Fibroblast of villous mesenchyme (primary cell): ENCODE measurements at places on chromosomes 11 and 22.
A peak's percentile ranks its signal among the peaks of the same experiment; 100 is the strongest.

DNA sequence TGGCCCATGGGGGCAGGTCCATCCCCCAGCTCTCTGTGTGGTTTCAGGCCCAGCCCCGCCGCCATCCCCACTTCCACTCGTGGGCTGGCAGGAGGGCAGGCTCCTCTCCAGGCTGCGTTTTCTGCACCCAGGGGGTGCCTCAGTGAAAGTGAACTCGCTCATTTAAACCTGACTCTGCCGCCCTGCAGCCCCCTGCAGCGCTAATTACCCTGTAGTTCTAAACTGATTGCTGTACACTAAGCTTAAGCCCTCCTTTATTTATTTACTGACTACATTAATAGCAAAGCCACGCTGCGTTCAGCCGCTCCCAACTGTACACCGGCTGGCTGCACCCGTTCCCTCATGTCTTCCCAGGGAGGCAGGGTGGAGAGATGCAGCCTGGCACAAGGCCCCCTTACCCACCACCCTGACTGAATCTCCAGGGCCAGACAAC is 36.6 kb upstream of the NNMT start:
- no peak for DNase-seq

DNA sequence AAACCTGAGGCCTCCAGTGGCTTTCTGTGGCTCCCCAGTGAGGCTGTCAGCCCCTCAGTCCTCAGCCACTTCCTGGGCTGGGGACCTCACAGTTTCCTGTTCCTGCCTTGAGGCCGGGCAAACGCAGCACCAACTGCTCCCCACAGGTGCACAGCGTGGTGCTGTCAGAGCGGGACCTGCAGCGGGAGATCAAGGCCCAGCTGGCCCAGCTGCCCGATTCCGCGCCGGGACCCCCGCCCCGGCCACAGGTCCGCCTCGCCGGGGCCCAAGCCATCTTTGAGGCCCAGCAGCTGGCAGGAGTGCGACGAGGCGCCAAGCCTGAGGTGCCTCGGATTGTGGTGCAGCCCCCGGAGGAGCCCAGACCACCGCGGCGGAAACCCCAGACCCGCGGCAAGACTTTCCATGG is 5.4 kb downstream of the TBC1D10C start:
- no peak for DNase-seq

GRCh38 chr11:126476977-126477376 is 121.5 kb downstream of the ST3GAL4 start:
- no peak for DNase-seq

DNA sequence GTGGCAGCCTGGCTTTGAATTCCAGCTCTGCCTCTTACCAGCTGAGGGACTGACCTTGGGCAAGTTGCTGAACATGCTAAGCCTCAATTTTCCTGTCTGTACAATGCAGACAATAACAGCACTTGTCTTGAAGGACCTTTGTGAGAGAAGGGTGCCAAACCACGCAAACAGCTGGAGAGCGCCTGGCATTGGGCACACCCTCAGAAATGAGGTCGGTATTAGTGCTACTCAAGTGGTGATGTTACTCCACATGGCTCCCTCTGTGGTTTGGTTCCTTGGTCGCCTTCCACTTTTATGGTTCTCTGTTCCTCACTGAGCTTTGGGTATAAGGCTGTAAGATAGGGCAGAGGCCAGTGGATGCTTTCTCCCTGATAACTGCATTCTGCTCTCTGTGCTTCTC is 8.2 kb downstream of the UBASH3B start:
- DNase-seq: no peak

- DNase-seq: no peak
Observed at GRCh38 chr22:19396561-19396933, 35.0 kb downstream of the HIRA start.

DNA sequence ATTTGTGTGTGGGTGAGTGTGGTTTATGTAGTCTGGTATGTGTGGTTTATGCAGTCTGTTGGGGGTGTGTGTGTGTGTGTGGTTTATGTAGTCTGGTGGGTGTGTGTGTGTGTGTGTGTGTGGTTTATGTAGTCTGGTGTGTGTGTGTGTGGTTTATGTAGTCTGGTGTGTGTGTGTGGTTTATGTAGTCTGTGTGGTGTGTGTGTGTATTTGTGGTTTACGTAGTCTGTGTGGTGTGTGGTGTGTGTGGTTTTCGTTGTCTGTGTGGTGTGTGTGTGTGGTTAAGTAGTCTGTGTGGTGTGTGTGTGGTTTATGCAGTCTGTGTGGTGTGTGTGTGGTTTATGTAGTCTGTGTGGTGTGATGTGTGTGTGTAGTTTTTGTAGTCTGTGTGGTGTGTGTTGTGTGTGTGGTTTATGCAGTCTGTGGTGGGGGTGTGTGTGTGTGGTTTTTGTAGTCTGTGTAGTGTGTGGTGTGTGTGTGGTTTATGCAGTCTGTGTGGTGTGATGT is 26.2 kb upstream of the PARVG start:
- peak; percentile 14 for DNase-seq

GRCh38 chr11:9851366-9851765 is 187.5 kb downstream of the SWAP70 start:
- DNase-seq: peak; percentile 82

DNA sequence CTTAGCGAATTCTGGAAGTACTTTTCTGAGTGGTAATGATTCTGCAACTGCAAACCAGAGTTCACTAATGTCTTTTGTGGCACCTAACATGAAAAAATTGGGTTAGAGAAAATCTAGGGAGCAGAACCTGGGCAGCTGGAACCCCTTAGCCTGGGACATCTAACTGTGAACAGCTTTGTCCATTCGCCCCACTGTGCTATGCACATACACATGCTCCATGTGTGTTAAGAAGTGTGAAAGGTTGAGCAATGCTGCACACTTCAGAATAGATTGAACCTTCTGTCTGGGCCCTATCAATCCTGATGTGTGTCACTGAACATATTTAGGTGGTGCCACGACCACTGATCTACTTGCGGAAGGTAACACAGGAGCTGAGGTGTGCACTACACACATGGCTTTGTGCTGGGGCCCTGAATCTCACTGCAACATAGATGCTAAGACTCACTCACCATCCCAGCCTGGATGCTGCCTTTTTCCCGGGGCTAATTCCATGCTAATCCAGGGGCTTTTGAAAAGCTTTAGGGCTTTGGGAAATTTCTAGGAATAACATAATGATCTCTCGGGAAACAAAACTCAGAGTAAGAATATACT is 976.2 kb downstream of the NTM start:
- no peak for DNase-seq

GRCh38 chr11:81444297-81444696 is 1289.4 kb downstream of the FAM181B start:
- no peak for DNase-seq

GRCh38 chr11:126105748-126106080 is 43.0 kb upstream of the CDON start:
- no peak for DNase-seq

GRCh38 chr11:107252429-107253161 is 205.0 kb downstream of the CWF19L2 start:
- DNase-seq: no peak

DNA sequence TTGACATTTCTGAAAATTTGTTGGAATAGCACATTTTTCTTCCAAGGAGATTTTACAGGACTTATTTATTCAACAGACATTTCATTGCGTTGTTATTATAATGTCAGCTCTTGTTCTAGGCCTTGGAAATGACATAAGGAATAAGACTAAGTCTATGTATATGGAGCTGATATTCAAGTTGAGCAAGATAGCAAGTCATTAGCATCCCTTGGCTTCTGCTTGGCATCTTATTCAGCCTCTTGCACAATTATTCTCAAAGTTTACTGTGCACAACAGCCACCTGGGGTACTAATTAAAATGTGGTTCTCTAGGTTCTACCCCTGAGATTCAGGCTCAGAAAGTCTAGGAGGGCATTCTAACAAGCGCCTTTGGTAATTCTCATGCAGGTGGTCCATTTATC is 304.8 kb upstream of the DDI1 start:
- DNase-seq: no peak

GRCh38 chr11:47620836-47621378 is 21.5 kb downstream of the MTCH2 start:
- DNase-seq: no peak

DNA sequence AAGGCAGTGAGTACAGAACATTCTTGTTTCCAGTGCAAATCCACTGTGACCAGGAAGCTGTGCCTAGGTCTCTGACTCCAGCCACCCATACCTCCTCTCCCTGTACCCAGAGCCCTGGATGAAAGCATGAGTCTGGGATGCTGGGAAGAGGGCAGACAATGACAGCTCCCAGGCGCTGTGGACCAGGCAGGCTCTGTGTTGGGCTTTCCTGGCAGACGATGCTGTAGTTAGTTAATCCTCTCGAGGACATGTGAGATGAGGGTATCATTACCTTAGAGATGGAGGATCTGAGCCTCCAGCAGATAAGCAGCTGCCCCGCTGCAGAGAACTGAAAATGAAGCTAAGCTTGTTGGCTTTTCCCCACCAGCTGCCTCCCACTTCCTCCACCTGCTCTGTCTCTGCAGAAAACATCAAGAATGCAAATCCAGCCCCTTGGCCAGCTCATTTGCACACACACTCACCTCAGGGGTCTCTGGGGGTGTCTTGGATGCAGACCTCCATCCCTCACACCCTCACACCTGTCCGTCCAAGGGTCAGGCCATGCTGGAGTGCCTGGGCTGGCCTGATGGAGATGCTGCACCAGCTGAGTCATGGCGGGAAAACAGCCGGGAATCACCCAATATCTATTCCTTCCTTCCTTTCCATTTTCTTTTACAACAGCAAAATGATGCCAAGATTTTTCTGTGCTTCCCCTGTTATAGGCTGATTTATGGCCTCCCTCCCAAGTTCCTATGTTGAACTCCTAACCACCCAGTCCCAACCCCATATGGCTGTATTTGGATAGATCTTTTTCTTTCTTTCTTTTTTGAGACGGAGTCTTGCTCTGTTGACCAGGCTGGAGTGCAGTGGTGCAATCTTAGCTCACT is 94.9 kb upstream of the SEPTIN5 start:
- DNase-seq: no peak

DNA sequence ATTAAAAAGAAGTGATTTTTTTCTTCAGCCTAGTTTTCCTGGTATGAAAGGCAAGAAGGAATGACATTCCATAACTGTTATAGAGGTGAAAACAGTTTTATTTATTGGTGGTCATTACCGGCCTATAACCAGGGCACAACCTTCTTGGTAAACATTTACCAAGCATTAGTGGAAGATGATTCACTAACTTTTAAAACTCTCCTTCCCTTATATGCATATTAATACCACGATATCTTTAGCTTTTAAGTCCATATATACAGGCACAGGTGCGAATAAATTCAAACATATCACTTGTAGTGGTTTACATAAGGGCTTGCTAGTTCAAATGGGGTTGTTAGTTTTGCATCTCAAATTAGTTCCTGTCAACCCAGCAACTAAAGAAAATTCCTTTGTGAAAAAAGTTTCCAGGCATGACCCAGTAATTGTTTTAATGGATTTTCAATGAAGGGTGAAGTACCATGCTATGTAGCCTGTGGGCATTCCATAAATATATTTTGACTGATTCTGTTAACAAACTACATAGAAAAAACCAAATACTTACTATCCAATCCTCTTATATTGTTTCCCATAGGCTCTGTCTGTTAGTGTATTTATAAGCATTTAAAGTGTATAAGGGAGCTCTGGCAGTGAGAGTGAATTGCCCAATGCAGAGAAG is 30.6 kb upstream of the ROBO3 start:
- no peak for DNase-seq

DNA sequence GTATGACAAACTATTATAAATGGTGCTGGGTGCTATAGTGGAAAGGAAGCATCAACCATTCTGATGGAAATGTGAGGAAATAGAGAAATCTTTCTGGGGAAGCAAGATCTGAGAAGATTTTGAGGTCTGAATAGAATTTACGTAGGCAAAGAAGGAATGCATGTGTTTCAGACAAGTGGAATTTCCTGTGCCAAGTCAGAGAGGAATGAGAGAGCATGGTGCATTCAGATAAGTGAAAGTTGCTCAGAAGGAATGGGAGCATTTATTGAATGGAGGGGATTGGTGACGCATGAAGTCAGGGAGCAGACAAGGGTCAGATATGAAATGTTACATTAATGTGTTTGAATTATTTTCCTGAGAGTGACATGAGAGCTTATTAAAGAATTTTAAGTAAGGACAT is 725.5 kb downstream of the METTL15 start:
- DNase-seq: peak; percentile 91

DNA sequence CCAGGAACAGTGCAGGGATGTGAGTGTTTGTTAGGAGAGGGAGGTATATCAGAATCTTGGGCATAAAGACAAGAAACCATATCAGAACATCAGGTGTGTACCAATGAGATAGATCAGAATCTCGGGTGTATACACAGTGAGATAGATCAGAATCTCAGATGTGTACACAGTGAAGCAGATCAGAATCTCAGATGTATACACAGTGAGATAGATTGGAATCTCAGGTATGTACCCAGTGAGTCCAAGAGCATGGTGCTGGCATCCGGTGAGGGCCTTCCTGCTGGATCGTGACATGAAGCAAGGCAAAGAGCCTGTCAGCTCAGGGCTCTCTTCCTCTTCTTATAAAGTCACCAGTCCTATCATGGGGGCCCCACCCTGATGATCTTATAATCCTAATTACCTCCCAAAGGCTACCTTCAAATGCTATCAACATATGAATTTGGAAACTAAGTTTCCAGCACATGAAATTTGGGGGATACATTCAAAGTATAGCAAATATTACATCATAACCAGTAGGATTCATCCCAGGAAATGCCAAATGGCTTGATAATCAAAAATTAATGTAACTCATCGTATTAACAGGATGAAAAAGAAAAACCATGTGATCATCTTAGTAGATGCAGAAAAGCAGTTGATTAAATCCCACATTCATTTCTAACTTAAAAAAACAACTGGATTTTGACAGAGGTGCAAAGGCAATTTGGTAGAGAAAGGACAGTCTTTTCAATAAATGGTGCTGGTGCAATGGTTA is 28.6 kb downstream of the PPARA start:
- no peak for DNase-seq

- peak; percentile 76 for DNase-seq
Observed at GRCh38 chr11:89436071-89436470, 55.1 kb downstream of the NOX4 start.

DNA sequence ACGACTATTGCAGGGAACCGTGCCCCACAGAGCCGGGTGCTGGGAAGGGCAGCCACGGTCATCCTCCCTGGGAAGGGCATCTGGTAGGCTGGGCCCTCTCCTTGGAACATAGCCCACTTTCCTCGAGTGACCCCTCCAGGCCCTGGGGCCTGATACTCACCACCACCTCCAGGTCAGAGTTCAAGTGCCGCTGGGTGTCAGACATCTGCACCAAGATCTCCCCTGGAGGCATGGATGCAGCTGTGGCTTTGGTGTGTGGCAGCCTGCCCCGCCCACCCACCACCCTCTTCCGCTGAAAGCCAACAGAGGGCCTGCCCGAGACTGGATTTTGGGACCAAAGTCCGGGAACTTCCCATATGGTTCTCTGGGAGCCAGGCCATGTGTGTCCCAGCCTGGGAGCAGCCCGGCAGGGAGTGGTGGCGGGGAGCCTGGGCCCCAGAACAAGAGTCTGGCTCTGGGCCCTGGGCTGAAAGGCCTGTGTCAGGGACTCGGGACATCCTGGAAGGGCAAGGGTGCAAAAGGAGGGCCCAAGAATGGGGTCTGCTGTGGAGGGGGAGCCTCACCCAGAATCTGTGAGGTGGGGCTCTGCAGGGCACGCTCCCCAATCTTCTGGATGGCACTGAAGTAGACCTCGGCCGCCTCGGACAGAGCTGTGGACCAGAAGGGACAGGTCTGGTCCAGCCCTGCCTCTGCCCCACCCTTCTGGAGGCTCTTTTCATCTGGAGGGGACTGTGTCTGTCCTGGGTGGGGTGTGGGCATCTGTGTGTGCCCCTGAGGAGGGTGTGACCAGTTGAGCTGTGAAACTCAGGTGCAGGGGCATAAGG is 2.6 kb downstream of the BAIAP2L2 start:
- no peak for DNase-seq

GRCh38 chr11:134032501-134033091 is 36.3 kb upstream of the JAM3 start:
- DNase-seq: no peak

GRCh38 chr11:66741153-66741552 is 12.1 kb upstream of the SPTBN2 start:
- DNase-seq: no peak
